ENCODE measurements at places on chromosomes 16 and 17.

- DNase-seq = no peak
These were observed 14.6 kb upstream of the DHRS13 start for GRCh38 chr17:28917465-28917864.

- no peak for DNase-seq
These were observed 31.4 kb upstream of the CORO6 start for GRCh38 chr17:29653995-29654714.

DNA sequence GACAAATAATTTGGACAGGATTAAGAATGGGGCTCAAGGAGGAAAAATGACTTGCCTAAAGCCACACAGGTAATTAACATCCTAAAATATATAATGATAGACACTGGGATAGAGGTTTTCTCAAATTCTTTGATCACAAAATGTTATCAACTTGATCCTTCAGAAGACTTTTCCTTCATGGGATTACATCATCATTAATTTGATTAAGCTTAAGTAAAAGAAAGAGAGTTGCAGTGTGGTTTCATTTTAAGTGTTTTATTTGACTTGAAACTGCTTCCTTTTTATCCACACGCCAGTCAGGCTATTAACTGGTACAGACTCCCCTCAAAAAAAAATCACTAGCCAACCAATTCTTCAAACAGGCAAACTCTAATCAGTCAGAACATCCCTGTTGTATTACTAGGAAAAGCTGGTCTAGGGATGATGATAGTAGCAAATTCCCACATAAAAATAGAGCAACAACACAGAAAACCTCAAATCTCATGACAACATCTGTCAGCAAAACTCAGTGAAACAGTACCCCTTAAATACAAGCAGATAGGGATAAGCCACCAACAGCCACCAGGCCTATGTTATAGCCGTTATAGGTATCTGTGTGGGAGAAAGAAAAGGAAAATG is 32.5 kb downstream of the AKAP10 start:
- DNase-seq = no peak

GRCh38 chr16:11356573-11357331 is 11.5 kb downstream of the RMI2 start:
- peak; percentile 30 for DNase-seq

GRCh38 chr16:56067406-56067805 is 123.9 kb upstream of the GNAO1 start:
- DNase-seq = no peak

GRCh38 chr17:45016823-45017222 is 34.6 kb downstream of the DCAKD start:
- DNase-seq = no peak

- DNase-seq = peak; percentile 99
These were observed at the start of the genes ZNF174 and ZSCAN32 for GRCh38 chr16:3400779-3401688. ZNF174 (plus strand) TSS chr16:3401215; CDS start chr16:3402005, 790 bp downstream. ZSCAN32 (minus strand) TSS chr16:3401004; CDS start chr16:3397557, 3,447 bp downstream.

DNA sequence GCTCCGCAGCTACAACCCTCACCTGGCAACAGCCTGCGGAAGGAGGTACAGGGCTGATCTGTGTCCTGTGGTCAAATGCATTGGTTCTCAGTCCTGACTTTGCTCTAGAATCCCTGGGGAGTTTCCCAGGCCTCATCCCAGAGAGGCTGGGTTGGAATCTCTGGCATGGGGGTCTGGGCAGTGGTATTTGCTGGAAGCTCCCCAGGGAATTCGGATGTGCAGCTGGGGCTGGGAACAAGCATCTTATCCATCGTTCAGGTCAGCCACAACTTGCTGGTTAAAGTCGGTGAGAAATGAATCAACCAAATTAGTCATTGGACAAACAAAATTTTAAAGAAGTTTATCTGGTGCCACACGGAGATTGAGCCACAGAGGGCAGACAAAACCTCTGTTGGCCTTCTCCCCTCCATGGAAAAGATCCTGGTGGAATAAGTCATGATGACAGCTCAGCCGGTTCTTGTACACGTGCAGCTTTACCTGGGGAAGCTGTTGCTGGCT is 231.2 kb downstream of the FOXL1 start:
- no peak for DNase-seq

- DNase-seq = no peak
These were observed 34.0 kb upstream of the PIRT start for GRCh38 chr17:10871914-10872313.

DNA sequence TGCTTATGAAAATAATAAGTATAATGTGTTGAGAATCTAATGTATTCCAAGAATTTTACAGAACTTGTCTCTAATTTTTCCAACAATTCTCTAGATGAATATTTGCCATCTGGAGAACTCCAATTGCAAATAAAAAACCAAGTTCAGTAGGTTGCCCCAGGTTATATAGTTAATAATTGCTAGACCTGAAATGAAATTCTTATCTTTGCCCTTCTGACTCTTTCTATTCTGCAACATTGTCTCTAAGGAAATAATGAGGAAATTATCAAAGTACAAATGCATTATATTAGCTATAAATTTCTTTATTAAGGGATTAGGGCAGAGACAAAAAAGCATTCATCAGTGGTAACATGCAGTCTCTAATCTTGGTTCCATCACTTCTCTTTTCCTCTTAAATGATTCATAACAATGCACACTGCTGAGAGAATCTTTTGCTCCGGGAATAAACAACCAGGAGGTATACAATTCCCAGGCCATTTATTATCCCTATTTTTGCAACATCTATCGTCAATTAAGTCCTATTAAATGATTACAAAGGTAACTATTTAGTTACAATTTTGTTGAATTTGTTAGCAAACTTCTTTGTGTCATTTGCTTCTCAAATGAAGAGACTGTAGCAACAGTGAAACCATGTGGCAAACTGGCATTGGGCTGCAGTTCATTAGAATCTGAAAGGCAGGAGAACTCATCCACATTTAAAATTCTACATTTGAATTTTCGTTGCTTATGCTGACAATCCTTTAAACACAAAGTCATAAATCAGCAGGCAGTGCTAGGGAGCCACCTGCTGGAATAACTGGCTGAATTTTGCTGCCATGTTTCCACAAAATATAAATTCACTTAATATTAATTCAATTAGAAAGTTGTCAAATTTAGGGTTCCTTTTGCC is 349.6 kb downstream of the KIF2B start:
- DNase-seq = no peak

- no peak for DNase-seq
These were observed 13.1 kb downstream of the RAPGEFL1 start for GRCh38 chr17:40190197-40191021.

- DNase-seq = no peak
These were observed 19.3 kb downstream of the CD2BP2 start for GRCh38 chr16:30335598-30336474.

- DNase-seq = no peak
These were observed 794 bp downstream of the TMEM235 start for GRCh38 chr17:78231991-78232858.

- DNase-seq = no peak
These were observed 32.2 kb upstream of the MLKL start for GRCh38 chr16:74732707-74733350.

DNA sequence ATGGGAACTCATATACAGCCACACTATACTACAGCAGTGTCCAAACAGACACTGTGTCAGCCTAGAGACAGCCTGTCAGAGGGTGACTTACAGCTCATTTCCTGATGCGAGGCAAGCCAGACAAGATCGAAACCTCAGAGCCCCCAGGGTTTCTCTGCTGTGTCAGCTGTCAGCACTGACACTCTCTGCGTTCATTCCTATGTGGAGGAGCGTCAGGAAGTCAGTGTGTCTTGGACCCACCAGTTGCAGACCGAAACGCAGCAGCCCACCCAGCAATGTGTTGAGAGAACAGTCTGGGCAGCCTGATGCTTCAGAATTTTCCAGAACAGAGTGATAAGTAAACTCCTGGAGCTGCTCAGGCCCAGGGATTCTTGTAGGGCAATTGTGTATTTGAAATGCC is 20.6 kb upstream of the MAPT start:
- no peak for DNase-seq

- no peak for DNase-seq
These were observed 72.8 kb upstream of the ATF7IP2 start for GRCh38 chr16:10312784-10313724.

DNA sequence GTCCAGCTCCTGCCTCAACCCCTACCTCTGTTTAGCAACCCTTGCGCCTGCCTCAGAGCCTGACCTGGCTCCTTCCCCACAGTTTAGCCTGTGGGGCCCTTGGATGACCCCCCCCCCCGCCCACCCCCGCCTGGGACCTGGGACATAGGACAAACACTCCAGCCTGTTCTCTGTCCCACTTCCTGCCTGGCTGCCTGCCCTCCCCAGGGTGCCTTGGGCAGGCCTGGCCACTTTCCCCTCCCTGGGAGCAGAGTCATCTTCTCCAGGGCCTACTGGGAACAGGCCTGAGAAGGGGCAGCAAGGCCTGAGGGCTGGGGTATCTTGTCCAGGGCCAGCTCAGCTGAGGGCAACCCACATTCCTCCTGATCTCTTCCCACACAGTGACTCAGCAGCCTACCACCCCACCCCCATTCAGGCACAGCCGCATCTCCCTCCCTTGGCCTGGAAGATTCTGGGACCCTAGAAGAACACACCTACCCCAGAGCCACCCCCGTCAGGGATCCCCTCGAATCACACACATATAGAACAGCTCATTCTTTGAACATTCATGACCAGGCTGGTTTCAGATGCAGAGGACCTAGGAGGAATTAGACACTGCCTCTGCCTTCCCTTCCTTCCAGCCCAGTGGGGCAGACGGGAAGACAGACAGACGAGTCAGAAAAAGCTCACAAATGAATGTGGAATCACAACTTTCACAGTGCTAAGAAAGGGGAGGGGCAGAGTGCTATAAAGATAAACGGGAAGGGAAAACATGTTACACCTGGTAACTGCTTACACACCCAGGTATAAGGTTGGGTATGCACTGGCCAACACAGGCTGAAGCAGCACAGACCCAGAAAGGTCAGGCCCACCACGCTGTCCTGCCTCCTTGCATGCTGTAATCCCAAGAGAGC is 6.0 kb downstream of the FHOD1 start:
- DNase-seq = no peak

- DNase-seq = no peak
These were observed 308.1 kb downstream of the HAPSTR1 start for GRCh38 chr16:9399573-9399972.

All from stimulated activated CD8-positive, alpha-beta memory T cell treated with anti-CD3 and anti-CD28 coated beads, Interleukin-7, amount 100 ng/mL, for 24 hours (primary cell).